ENCODE measurements at places on chromosomes 2 and 18.

DNA sequence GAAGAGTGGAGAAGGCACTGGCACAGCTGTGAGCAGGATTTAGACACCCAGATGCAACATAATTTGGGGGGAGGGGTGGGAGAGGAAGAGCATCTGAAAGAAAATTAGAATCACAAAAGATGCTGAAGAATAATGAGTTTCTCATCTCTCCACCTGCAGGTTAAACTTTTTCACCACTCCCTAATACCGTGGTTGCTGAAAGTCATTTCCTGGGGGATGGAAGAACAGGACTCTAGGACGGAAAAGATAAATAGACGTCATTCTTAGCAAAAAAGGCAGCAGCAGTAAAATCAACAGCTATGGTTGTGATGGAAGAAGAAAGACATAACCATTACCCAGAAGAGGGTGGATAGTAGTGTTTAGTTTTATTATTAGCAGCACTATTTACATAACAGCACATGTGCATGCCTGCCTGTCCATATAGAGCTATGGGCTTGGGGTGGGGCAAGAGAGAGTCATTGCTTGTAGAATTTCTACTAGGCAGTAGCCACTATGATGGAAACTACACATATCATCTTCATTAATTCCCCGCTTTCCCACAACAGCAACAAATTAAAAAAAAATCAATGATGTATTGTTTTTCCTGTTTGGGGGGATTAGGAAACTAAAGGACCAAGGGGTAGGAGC lies 212.2 kb downstream of the TRIB2 start:
- DNase-seq: no peak

- DNase-seq: no peak
Measured at GRCh38 chr2:96486696-96487095, 18.5 kb downstream of the NEURL3 start.

DNA sequence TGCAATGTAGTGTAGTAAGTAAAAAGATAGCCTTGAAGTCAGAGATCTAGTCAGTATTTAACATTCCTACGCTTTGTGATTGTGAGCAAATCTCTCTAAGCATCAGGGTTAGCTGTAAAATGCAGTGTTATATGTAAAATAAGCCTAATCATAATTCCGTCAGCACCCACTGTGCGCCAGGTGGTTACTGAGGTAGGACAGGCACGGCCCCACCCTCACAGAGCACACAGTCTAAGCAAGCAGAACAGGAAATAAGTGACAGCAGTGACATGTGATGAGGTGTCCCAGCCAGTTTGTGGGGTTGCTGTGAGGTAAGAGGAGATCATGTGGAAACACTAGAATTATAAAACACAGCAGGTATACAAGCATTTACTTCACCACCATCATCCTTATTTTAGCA lies 267.1 kb downstream of the ICOS start:
- no peak for DNase-seq

DNA sequence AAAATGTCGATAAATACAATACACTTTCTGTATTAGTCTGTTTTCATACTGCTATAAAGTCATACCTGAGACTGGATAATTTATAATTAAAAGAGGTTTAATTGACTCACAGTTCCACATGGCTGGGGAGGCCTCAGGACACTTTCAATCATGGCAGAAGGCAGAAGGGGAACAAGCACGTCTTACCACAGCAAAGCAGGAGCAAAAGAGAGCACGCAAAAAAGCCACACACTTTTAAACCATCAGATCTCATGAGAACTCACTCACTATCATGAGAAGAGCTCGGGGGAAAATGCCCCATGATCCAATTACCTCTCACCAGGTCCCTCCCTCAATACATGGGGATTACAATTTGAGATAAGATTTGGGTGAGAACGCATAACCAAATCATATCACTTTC lies 256.7 kb downstream of the ANAPC1 start:
- DNase-seq: no peak

- DNase-seq: peak; percentile 58
Measured at GRCh38 chr2:45578056-45578843, 32.8 kb downstream of the SRBD1 start.
